ENCODE measurements at places on chromosomes 4 and X.
A peak's percentile ranks its signal among the peaks of the same experiment; 100 is the strongest.

- DNase-seq: no peak
Measured at GRCh38 chr4:177517862-177518261, 75.6 kb upstream of the AGA start.

GRCh38 chrX:37871626-37872302 lies 24.4 kb upstream of the DYNLT3 start:
- DNase-seq: no peak

- DNase-seq: no peak
Measured at GRCh38 chr4:62717154-62717553, 1517.0 kb downstream of the ADGRL3 start.

DNA sequence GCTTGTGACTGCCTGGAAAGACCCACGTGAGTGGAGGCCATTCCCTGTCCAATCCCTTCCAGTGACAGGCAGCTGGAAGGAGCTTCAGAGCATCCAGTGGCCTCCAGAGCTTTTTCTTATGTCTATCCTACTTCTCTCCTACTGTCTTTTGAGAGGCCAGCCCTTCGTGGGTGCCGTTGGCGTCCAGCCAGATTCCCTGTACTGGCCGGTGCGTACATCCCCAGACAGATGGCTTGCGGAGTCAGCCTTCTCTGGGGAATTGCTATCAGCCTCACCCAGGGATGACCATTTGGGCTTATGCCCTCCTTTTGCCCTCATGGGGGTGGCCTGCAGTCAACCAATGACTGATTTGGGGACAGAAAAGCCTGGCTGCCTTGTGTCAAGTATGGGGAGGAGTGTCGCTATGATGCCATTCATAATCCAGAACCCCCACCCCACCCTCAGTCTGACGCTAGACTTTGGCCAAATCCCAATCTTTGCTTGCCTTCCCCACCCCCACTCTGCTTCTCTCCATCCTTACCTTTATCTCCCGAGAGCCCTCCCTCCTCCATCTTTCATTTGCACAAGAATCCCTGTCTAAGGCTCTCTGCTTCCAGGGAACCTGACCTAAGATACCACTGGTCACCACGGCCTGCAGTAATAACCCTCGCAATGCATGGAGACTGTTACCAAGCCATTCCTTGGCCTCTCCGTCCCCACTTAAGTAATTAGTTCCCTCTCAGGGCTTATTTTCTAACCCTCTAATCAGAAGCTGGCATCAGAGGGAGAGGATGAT lies 150.3 kb upstream of the BCOR start:
- no peak for DNase-seq

GRCh38 chr4:24067367-24068193 lies 177.7 kb upstream of the PPARGC1A start:
- DNase-seq: no peak

DNA sequence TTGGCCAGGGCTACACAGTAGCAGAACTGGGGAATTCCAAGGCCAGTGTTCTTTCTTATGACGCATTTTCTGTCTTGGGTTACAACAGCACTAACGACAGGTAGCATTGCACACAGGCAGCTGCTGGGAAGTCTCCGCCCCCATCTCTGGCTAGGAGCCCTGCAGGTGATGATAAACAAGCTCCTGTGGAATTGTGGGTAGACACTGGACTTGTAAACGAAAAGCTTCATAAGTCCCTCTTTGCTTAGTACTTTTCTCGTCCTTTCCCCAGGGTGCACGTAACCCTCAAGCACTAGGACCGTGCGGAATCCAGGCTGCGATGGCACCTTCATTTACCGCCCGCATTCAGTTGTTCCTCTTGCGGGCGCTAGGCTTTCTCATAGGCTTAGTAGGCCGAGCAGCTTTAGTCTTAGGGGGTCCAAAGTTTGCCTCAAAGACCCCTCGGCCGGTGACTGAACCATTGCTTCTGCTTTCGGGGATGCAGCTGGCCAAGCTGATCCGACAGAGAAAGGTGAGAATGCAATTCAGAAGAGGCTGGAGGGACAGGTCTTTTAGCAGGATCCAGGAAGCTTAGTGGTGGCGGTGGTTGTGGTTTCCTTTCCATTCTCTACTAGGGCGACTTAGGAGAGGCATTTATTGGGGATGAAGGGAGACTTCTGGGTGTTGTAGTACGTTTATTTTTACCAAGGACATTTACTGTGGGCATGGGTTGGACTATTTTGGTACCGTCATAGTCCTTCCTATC lies at the start of gene FAAH2:
FAAH2 (plus strand) TSS at position 200 of the 745 bp plus-strand sequence; CDS start at position 320, 120 bp downstream.
- DNase-seq: no peak

DNA sequence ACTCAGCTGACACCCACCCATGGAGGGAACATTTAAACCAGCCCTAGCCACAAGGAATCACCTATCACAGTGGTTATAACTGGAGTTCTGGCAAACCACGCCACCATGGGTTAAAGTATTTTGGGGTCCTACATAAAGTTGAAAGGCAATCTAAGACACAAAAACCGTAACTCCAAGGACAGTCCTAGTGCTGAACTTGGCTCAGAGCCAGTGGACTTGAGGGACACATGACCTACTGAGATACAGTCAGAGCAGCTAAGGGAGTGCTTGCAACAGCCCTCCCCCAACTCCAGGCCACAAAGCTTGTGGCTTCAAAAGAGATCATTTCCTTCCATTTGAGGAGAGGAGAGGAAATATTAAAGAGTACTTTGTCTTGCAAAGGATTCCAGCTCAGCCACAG lies 300.5 kb downstream of the FGF13 start:
- DNase-seq: no peak

- peak; percentile 13 for DNase-seq
Measured at GRCh38 chrX:7941390-7942042, 14.3 kb upstream of the PNPLA4 start.

GRCh38 chr4:142850478-142850877 lies 4.4 kb upstream of the INPP4B start:
- no peak for DNase-seq

GRCh38 chrX:43939187-43939926 lies 33.8 kb downstream of the NDP start:
- peak; percentile 48 for DNase-seq

GRCh38 chr4:105637408-105638176 lies 70.9 kb downstream of the INTS12 start:
- peak; percentile 17 for DNase-seq

DNA sequence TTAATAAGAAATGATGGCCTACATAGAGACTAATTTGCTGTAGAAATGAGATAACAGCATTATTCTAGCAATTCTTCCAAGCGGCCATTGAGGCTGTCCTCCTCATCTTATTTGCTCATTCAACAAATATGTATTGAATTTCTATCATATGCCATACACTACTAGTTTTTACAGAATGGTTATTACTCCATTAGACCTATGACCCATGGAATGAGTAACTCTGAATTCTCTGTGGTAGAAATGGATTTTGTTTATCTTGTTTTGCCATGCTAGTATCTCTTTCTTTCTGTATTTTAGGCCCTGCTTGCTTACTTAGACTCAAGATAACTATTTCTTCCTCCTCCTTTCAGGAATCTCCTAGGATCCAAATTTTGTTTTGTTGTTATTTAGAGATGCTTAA lies 103.5 kb downstream of the RPA4 start:
- DNase-seq: no peak

- no peak for DNase-seq
Measured at GRCh38 chrX:25226151-25226550, 210.4 kb upstream of the ARX start.

- DNase-seq: no peak
Measured at GRCh38 chr4:30450474-30450873, 269.7 kb upstream of the PCDH7 start.

GRCh38 chrX:110004731-110005369 lies 1.9 kb downstream of the TMEM164 start:
- no peak for DNase-seq
